Activated effector memory CD4-positive, alpha-beta T cell treated with Interleukin-2 at 50 U/mL for 16 hours (primary cell): ENCODE measurements at places on chromosomes 5 and 9.

DNA sequence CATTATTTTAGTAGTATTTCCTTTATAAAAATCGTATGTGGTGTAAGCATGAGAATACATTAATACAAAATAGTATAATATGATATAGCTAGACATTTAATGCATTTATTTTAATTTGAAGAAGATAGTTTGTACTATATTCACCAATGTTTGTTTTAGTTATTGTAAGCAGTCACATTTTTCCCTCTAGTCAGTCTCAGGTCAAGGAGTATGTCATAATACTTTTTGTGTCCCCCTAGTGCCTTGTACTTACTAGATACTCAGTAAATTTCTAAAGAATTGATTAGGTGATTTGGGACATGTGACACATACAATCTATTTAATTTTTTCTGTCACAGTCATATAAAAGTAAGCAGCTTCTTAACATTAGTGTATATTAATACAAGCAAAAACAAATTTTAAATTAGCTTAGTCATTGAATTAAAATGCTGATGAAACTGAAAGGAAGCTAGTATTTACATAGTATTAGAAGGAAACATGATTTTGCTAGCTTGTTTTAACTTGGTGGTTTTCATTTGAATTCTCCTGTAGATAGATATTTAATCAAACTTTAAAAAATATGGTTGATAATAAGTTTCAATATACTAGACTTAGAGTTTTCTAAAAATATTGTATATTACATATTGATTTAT is 242.2 kb downstream of the FER start:
- DNase-seq: no peak

DNA sequence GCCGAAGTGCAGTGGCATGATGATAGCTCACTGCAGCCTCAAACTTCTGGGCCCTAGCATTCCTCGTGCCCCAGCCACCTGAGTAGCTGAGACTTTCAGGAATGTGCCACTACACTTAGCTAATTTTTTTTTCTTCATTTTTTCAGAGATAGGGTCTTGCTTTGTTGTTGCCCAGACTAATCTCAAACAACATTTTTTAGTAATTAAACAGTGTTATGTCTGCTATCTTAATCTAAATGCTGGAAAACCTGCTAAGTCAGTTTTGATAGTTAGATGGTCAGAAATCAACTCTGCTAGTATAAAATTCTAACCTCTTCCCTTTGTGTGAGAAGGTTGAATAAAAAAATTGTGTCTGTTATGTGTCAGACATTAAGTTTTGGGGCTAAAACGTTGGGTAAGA is 12.4 kb downstream of the G3BP1 start:
- no peak for DNase-seq

DNA sequence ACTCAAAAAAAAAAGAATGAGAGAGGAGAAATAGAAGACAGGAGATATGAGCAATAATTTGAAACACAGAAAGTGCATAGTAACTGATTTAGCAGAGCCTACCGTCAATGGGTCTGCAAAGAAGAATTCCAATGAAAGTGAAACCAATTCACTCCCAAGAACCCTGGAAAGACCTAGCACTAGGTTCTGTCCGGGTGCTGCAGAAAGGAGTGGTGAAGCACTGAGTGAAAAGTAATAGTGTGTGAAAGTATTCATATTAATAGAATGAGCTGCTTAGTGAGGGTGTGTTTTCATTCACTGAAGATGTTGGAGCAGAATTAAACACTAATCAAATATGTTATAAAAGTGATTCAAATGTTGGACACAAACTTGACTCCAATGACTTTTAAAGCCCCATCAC is 51.3 kb upstream of the SLC30A5 start:
- no peak for DNase-seq

DNA sequence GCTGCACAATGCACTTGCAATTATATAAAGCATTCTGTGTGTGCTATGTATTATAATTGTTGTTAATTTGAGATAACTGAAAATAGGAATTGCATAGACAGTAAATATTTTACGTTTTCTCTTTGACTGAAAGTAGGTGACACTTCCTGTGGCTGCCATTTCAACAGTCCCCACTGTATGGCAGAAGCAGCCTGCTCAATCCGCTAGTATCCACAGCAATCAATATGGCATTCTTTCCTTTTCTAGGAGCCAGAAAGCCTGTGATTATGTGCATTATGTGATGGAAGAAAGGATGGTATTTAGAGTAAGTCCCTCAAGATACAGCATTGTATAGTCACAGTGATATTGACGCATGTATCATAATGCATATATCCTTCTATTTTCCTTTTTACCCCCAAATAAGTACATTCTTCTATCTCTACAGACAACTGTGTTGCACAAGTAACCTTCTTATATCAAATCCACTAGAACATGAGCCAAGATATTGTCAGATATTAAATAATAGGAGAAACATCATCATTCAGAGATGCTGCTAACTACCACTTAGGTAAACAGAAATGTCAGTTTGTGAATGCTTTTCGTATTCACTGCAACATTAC is 59.7 kb downstream of the CARTPT start:
- DNase-seq: no peak

GRCh38 chr9:101254733-101255433 is 129.9 kb downstream of the BAAT start:
- DNase-seq: no peak

DNA sequence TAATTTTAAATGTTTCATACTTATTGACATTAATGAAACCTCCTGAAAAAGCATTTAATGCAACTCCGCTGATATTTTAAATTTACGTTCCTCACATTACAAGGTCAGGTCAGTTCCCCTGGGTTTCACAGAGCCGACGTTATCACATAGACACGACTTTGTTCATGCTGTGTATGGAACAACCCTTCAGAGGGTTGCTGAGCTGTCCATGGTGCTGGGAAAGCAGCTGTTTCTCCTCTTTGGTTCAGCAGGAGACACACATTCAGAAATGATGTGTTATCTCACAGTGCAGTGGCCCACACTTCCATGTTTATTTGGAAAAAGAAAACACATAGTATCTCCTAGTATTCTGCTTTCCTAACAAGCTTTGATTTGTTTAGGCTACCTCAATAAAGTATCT is 53.5 kb downstream of the PPP2R2B start:
- no peak for DNase-seq

- DNase-seq: no peak
These were observed 207.1 kb upstream of the VLDLR start for GRCh38 chr9:2414465-2414864.

- no peak for DNase-seq
These were observed 275.2 kb downstream of the CDH9 start for GRCh38 chr5:26763215-26763614.

DNA sequence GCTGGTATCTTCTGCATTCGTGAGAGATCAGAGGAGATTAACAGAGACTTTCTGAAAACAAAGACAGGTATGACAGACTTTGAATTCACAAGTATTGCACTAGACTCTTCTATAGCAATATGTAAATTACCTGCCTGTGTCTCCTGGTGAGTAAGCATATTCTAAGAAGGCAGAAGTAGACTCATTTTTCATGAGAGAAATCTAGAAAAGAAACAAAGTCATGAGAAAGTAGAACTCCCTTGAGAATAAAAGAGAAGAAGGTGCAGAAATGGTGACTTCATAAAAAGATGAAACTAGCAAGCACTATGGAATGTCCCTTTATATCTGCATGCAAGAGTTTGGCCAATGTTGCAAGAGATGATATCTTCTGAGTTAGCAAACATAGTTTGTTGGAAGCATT is 419.8 kb downstream of the DMRT2 start:
- no peak for DNase-seq

DNA sequence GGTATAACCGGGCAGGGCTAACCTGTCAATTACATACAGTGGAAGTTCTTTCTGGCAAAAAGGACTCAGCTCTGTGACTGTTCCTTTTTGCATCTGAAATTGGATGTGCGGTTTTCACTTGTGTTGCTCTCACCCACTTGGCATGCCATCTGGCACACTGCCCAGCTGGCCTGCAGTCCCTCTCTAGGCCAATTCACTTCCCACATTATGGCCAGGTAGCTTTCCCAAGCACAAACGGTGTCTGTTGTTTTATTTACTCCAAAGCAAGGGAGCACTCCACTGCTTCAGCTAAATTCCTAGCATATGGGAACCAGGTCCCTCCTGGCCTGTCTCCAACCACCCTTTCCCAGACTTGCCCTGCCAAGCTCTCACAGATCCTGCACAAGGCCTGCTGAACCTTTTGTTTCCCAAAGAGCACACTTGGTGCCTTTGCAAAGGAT is 132.5 kb downstream of the SEMA6A start:
- no peak for DNase-seq

GRCh38 chr5:961711-962240 is 46.8 kb upstream of the NKD2 start:
- DNase-seq: no peak

DNA sequence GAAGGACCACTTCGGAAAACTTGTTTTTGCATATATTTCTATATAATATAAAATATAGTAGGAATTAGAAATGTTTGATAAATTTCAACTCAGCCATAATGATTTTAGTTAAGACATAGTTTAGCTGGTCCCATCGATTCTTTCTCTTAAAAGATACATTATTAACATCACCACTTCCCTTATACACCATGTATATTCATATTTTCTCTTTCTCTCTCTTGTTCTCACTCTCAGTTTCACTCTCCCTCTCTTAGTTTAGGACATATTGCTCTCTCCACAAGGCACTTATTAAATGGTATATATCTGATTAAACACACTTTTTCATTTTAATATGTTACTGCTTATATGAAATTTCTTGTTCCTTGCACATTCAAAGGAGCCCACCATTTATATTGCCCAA is 90.1 kb upstream of the RASEF start:
- no peak for DNase-seq

- no peak for DNase-seq
These were observed 110.1 kb downstream of the WNK2 start for GRCh38 chr9:93294011-93294410.

DNA sequence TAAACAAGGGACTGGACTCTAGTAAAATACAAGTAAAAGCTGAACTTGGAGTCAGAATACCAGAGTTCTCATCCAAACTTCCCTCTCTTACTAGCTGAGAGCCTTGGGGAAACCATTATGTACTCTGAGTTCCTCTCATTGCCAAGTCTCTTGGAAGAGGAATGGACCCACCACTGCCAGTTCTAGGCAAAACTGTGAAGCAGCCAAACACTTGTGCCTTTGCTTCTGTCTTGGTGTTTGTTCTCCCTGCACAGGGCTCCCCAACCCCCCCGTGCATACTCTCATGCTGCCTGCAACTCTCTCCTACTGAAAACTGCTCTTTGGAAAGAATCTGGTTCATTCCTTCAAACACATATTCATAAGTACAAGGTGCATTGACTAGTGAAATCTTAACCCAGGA is 102.6 kb downstream of the PDZD2 start:
- no peak for DNase-seq

GRCh38 chr5:169695025-169695625 is 58.0 kb downstream of the DOCK2 start:
- no peak for DNase-seq

DNA sequence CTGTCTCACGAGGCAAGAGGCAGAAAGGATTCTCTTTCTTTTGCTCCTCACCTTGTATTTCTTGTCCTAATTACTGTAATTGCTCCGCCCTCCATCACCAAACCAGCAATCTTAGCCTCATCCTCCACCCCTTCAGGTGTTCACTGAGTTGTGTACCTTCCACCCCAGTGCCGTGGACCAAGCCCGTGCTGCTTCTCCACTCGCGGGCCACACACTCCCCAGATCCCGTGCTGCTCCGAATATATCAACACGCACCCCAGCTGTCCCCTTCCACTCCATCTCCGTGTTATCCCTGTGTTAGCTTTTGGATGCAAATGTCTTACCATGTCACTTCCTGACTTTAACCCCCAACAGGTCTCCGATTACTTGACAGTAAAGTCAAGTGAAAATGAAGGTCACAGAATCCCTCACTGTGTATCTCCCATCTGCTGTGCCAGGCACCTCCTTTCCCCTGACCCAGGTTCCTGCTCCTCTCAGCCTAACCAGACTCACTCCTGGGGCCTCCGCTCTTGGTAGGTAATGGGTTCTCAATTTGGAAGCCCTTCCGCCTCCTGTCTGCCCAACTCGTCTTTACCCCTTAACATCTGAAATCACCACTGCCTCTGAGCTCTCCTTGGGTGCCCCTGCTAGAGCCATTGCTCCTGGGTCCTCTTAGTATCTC is 320.2 kb downstream of the MED10 start:
- no peak for DNase-seq

DNA sequence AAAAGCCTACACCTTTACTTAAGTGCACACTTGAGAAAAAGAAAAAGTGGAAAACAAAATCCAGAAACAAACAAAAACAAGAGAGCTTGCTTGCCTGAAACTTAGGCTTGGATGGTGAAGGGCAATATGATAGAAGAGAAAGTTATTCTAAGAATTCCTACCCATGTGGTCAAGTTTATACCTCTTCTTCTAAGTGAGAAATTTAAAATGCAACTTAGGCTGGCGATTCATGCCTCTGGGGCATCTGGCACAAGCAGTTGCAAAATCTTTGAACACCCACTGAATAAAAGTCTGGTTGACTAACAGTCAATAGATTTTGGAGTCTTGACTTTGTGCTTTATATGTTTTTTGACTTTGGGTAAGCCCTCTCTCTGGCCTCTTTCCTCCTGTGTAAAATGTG is 239.6 kb downstream of the KDM4C start:
- DNase-seq: no peak

GRCh38 chr5:56819060-56819881 is 3.9 kb downstream of the MAP3K1 start:
- no peak for DNase-seq

- DNase-seq: no peak
These were observed 161.5 kb downstream of the HSD17B3 start for GRCh38 chr9:96140296-96141127.

- DNase-seq: no peak
These were observed 61.0 kb downstream of the PRDM6 start for GRCh38 chr5:123150089-123150488.

DNA sequence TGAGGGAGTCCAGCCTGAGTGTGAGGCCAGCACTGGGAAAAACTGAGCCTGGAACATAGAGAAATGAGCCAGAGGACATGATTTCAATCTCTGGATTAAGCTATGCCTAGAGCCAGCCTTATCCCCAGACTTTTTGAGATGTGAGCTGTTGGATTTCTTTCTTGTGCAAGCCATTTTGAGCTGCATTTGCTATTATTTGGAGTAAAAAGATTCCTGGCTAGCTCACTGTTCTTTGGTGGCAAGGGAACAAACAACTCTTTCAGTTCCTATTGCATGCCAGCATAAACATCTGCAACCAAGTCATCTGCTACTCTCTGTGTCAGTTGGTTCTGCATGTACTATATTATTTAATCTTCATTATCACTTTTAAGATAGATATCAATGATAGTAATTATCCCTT is 70.1 kb upstream of the MAN2A1 start:
- no peak for DNase-seq

DNA sequence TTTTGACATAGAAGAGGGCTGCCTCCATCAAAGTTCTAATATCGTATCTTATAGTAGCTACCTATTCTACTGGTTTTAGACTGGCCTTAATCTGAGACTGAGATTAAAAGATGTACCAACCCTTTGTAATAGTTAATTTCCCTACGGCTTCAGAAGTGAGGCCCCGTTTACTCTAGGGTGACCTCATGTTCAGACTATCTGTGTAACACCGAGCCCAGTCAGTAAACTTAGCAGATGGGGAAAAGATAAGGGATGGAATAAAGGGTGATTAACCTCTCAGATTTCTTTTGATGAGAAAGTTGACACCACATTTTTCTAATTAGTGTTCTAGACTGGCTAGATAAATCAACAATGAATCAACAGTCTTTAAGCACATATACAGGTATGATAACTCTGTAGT is 283.1 kb downstream of the KCTD16 start:
- DNase-seq: no peak

GRCh38 chr5:56585461-56585860 is 229.9 kb upstream of the MAP3K1 start:
- no peak for DNase-seq

- DNase-seq: no peak
These were observed 16.6 kb upstream of the GRHPR start for GRCh38 chr9:37405764-37406380.

- DNase-seq: no peak
These were observed 66.7 kb upstream of the PRDM9 start for GRCh38 chr5:23440703-23441102.
